ENCODE measurements at places on chromosomes 2 and 18. TPM values are rescaled to one million over a fixed set of nuclear protein-coding genes. Genes with fewer than 3 reads are reported as not detected.
A peak's percentile ranks its signal among the peaks of the same experiment; 100 is the strongest.

- no peak for DNase-seq
- no peaks in the 10 kb centered on the region for H3K27me3 ChIP-seq
- H3K36me3 ChIP-seq, result no peaks in the 10 kb centered on the region
- no peak overlapping the region for H3K27ac ChIP-seq
- H3K4me3 ChIP-seq, result no peak overlapping the region
Observed at GRCh38 chr2:141534666-141535362, 596.0 kb downstream of the LRP1B start.

DNA sequence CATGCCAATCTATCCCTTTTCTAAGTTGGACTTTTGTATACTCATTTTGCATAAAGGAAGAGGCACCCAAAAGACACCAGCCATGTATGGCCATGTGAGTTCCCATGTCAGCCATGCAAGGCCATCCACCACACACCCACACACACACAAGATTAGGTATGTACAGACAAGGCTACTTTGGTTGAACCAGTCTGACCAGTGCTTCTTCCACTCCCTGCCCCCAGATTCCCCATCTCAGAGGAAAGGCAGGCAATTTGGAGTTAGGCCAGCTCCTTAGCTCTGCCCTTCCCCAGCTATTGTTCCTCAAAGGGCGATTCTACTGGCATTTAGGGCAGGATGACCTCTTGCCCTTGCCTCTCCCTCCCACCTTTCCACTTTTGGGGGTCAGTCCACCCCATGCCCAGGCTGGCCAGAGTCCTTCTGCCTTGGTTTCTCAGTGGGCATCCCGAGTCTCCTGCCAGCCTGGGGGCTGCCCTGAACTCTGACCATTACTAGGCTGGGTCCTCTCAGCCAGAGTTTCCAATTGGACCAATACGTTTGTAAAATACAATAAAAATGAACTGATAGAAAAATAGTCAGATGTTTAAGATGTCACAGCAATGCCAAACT is 101.1 kb downstream of the ZBTB7C start:
- no peak overlapping the region for H3K27ac ChIP-seq
- H3K4me3 ChIP-seq, result no peak overlapping the region
- no peaks in the 10 kb centered on the region for H3K4me1 ChIP-seq

DNA sequence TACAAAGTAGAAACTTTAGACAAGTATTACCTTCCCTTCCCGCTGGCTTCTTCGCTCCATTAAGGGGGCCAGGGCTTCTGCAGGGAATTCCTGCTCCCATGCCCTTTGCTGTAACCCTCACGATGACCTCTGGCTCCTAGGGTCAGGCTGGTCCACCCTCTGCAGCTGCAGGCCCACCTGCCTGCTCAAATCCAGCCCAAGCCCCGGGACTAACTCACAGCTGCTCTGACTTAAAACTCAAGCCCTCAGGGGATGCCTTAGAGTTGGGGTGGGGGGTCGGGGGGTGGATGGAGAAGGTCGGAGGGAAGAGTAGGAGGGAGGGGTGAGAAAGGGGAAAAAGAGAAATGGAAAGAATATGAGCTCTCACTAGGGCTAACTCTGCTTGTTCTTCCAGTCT is 4.9 kb downstream of the IGFBP5 start:
- peak overlapping the region; percentile 88 for H3K27ac ChIP-seq
- DNase-seq, result no peak
- no peaks in the 10 kb centered on the region for H3K27me3 ChIP-seq
- H3K36me3 ChIP-seq, result no peaks in the 10 kb centered on the region
- peak overlapping the region; percentile 75 for H3K4me3 ChIP-seq
- H3K4me1 ChIP-seq, result peaks cover 60% of the 10 kb centered on the region

DNA sequence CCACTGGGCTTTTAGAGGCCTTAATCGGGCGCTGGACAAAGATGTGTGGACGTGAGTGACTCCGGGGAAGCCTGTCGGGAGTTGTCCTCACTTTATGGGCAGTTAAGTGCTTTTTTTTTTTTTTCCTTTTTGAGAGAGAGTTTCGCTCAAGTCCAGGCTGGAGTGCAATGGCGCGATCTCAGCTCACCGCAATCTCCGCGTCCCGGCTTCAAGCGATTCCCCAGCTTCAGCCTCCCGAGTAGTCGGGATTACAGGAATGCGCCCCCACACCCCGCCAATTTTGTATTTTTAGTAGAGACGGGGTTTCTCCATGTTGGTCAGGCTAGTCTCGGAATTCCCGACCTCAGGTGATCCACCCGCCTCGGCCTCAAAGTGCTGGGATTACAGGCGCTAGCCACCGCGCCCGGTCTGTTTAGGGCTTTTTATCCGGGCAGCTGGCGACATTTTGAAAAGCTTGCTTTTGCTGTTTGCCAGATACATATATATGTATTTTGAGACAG is 1.5 kb downstream of the MSH6 start:
- no peak overlapping the region for H3K27ac ChIP-seq
- no peaks in the 10 kb centered on the region for H3K27me3 ChIP-seq
- peaks cover 18% of the 10 kb centered on the region for H3K4me1 ChIP-seq
- DNase-seq, result no peak
- no peaks in the 10 kb centered on the region for H3K36me3 ChIP-seq

GRCh38 chr2:157732596-157732995 is 103.9 kb upstream of the ACVR1C start:
- H3K36me3 ChIP-seq, result peaks cover 59% of the 10 kb centered on the region
- H3K27me3 ChIP-seq, result no peaks in the 10 kb centered on the region
- H3K4me3 ChIP-seq, result no peak overlapping the region
- H3K4me1 ChIP-seq, result no peaks in the 10 kb centered on the region

DNA sequence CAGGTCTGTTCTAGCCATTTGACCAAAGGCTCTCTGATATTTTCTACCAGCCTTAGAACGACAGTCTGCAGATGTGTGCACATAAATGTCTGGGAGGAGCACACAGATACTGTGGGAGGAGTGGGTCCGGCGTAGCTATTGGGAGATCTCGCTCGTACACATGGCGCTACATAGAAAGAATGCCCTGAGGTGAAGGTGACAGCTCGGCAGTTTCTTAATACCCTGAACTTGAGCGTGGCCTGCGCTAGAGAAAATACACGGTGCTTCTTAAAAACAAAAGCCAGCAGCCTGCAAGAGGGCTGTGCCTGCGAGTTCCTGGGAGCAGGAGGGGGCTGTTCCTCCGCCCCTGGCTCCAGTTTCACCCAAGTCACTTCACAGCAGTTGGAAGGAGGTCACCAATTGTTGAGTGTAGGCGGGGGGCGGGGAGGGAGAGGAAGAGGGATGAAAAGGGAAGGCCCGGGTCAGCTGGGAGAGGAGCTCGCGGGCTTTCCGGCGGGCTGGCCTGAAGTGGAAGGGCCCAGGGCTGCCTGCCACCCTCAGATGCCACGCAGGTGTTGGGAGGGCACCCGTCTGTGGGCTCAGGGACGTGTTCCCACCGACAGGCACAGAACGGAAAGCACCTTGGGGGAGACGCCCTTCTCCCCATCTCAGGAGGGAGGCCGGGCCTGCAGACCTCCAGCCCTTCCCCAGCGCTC is 124.7 kb upstream of the ZNF516 start:
- no peaks in the 10 kb centered on the region for H3K36me3 ChIP-seq
- H3K4me1 ChIP-seq, result peaks cover 22% of the 10 kb centered on the region
- no peaks in the 10 kb centered on the region for H3K27me3 ChIP-seq

GRCh38 chr18:35889677-35890076 is 82.8 kb upstream of the RMP24 start:
- no peak overlapping the region for H3K4me3 ChIP-seq
- H3K36me3 ChIP-seq, result no peaks in the 10 kb centered on the region

DNA sequence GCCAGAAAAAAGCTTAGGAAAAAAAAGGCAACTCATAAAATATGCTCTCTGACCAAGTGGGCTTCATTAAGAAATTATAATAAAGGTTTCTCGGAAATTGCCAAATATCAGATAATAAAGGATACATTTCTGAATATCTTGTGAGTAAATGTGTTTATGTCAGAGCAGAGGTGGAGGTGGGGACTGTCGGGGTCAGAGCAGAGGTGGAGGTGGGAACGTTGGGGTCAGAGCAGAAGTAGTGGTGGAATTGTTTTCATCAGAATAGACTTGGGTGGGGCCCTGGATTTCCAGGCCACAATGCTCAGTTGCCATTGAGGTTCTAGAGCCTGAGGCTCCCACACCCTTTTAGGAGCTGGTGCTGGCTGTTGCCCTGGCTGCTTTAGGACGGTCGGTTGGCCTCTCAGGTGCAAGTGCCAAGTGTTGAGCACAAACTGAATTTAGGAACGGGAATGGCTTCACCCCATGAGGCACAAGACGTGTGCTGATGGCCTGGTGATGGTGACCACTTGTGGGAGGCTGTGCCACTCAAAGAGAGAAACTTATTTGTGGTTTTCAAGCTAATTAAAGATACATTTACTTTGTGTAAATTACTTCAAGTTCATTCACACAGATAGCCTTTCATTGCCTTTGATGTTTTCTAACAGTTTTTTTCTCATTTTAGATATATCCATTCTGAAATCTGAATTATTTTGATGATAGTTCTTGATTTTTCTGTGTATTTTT is 131.5 kb downstream of the ATP9B start:
- peaks cover 6% of the 10 kb centered on the region for H3K36me3 ChIP-seq
- H3K4me3 ChIP-seq, result no peak overlapping the region
- no peak overlapping the region for H3K27ac ChIP-seq
- peak; percentile 74 for DNase-seq
- H3K27me3 ChIP-seq, result no peaks in the 10 kb centered on the region

GRCh38 chr2:163621445-163622004 is 114.3 kb downstream of the FIGN start:
- DNase-seq, result no peak
- H3K36me3 ChIP-seq, result no peaks in the 10 kb centered on the region

- no peaks in the 10 kb centered on the region for H3K36me3 ChIP-seq
- DNase-seq, result no peak
- H3K4me3 ChIP-seq, result no peak overlapping the region
- peaks cover 50% of the 10 kb centered on the region for H3K4me1 ChIP-seq
- peak overlapping the region; percentile 11 for H3K27ac ChIP-seq
Observed at GRCh38 chr2:174664084-174664759, 66.6 kb upstream of the WIPF1 start.

DNA sequence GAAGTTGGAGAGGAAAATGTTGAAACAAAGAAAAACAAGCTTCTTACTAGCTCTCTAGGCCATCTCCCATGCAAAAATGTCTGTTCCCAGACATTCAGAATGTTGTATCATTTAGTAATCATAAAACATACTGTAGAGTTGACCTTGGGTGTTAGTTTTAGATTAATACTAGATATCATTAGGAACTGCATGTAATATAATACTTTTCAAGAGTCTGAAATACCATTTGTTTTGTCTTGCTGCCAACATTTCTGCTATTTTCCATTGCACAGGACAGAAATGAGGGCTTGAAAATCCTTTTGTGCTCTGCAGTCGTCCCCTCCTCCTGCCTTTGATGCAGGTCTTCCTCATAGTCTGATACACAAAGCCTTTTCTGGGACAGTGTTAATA is 89.5 kb upstream of the RBMS1 start:
- no peak overlapping the region for H3K4me3 ChIP-seq
- H3K27ac ChIP-seq, result peak overlapping the region; percentile 76

GRCh38 chr2:121004950-121005349 is 269.3 kb downstream of the GLI2 start:
- H3K4me3 ChIP-seq, result no peak overlapping the region
- no peaks in the 10 kb centered on the region for H3K27me3 ChIP-seq
- no peak for DNase-seq
- H3K4me1 ChIP-seq, result no peaks in the 10 kb centered on the region
- no peak overlapping the region for H3K27ac ChIP-seq

DNA sequence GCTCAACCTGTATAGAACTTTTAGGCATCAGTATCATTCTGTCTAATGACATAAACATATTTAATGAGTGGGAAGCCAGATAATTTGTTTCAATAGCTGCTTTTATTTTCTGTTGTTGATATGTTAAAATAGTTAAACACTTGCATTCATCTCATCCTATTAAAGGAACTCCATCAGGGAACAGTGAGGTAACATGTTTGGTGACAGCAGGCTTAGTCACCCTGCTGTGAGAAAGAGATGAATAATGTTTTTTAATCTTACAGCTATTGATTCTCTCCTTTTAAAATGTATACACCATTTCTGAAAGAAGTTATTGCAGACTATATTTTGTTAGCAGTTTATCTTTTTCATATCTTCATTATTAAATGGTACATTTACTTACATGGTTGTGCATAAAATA is 123.3 kb upstream of the CWC22 start:
- H3K27me3 ChIP-seq, result no peaks in the 10 kb centered on the region
- H3K27ac ChIP-seq, result no peak overlapping the region
- H3K4me3 ChIP-seq, result no peak overlapping the region
- DNase-seq, result no peak
- H3K4me1 ChIP-seq, result no peaks in the 10 kb centered on the region
- no peaks in the 10 kb centered on the region for H3K36me3 ChIP-seq

GRCh38 chr2:47796090-47796697 is 13.2 kb downstream of the MSH6 start:
- no peaks in the 10 kb centered on the region for H3K27me3 ChIP-seq
- H3K36me3 ChIP-seq, result no peaks in the 10 kb centered on the region
- H3K4me3 ChIP-seq, result no peak overlapping the region
- no peak overlapping the region for H3K27ac ChIP-seq
- DNase-seq, result no peak

- H3K27me3 ChIP-seq, result no peaks in the 10 kb centered on the region
- no peak for DNase-seq
- H3K36me3 ChIP-seq, result peaks cover 2% of the 10 kb centered on the region
- H3K4me3 ChIP-seq, result no peak overlapping the region
- peaks cover 33% of the 10 kb centered on the region for H3K4me1 ChIP-seq
- no peak overlapping the region for H3K27ac ChIP-seq
Observed at GRCh38 chr2:159459279-159459678, 157.1 kb downstream of the BAZ2B start.

- no peaks in the 10 kb centered on the region for H3K36me3 ChIP-seq
- H3K4me1 ChIP-seq, result no peaks in the 10 kb centered on the region
- H3K27ac ChIP-seq, result no peak overlapping the region
- H3K27me3 ChIP-seq, result peaks cover 93% of the 10 kb centered on the region
- no peak overlapping the region for H3K4me3 ChIP-seq
Observed at GRCh38 chr2:176111309-176111663, 4.2 kb downstream of the HOXD11 start.

- H3K4me1 ChIP-seq, result no peaks in the 10 kb centered on the region
- H3K36me3 ChIP-seq, result no peaks in the 10 kb centered on the region
- no peak overlapping the region for H3K27ac ChIP-seq
- H3K4me3 ChIP-seq, result no peak overlapping the region
- DNase-seq, result no peak
Observed at GRCh38 chr2:214651451-214651850, 158.0 kb downstream of the BARD1 start.

Gene MC2R
- total RNA-seq, result not detected

Gene SPATS2L
- total RNA-seq, result 93.1 TPM

Gene FAM161A
- 1.7 TPM for total RNA-seq

Gene SCLY
- total RNA-seq, result 11.9 TPM

Gene NCKAP1
- 156 TPM for total RNA-seq

Gene EML6
- total RNA-seq, result 0.25 TPM

Gene ZSCAN30
- total RNA-seq, result 13.8 TPM

Gene DNAJC5G
- total RNA-seq, result 0.36 TPM

Gene DLX1
- not detected for total RNA-seq

Gene ERBB4
- total RNA-seq, result 23.7 TPM

Gene RBKS
- total RNA-seq, result 5.3 TPM

Gene C18orf54
- 2.4 TPM for total RNA-seq
